ENCODE measurements at places on chromosomes 2 and 18.

- DNase-seq = no peak
These were observed 599.9 kb downstream of the TMEM182 start for GRCh38 chr2:103361712-103362111.

- DNase-seq = no peak
These were observed 6.2 kb downstream of the GGCX start for GRCh38 chr2:85554980-85555612.

DNA sequence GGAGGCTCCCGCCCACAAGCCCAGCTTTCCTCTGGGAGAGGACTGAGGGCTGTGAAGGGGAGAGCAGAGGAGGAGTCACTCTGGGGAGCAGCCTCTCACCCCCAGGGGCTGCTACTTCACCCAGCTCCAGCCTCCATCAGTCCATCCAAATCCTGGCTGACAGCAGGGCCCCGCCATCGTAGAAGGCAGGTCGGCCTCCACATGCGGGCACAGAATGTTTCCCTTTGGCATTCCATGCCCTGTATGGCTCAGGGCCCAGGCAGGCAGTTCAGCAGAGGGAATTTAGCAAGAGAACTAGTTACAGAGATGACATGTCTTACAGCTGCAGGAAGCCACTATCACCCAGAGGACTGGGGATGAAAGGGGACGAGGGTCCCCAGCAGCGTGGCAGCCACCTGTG is 6.4 kb upstream of the ODC1 start:
- DNase-seq = no peak

GRCh38 chr2:158214431-158214830 is 112.8 kb downstream of the UPP2 start:
- no peak for DNase-seq

DNA sequence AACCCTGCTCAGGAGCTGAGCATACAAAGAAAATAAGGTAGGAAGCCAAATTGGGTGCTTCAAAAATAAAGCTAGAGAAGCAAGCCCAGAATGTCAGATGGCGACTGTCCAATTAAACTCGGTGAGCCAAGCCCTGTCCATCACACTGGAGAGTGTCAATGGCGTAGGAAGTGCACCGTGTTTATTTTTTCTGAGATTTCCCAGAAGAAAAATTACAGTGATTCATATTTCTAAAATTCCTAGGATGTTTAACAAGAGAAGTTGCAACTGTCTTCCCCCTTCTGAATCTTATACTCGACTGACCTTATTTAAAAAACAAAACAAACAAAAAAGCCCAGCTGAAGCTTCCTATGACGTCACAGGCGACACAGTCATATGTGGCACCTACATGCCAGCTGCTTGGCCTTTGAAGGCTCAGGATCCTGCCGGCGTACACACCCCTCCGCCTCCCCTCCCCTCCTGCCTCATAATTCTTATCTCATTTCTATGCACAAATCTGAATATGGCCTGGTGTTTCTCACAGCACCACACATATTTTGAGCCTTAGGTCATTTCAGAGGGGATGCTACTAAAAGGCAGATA is 60.8 kb downstream of the MBP start:
- DNase-seq = peak; percentile 98

GRCh38 chr18:37869051-37869450 is 303.5 kb upstream of the CELF4 start:
- no peak for DNase-seq

- no peak for DNase-seq
These were observed 1.2 kb upstream of the UGT1A1 start for GRCh38 chr2:233758849-233759248.

GRCh38 chr2:8279506-8279905 is 402.4 kb upstream of the ID2 start:
- no peak for DNase-seq

DNA sequence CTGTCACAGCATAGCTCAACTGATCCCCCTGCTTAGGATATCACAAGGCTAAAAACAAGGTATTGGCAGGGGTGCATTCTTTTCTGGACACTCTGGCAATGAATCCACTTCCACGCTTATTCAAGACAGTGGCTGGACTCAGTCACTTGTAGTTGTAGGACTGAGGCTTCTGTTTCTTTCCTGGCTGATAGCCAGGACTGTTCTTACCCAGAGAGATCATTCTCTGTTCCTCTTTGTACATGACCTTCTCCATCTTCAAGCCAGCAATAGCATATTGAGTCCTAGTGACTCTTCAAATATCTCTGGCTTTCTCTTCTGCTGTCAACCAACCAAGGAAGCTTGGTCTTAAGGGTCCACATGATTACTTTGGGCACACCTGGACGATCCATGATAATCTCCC is 241.3 kb downstream of the RBM43 start:
- DNase-seq = no peak

GRCh38 chr2:100405403-100406119 is 11.9 kb downstream of the CHST10 start:
- no peak for DNase-seq

- DNase-seq = no peak
These were observed 487.9 kb upstream of the ID2 start for GRCh38 chr2:8193686-8194615.

GRCh38 chr18:47247416-47248114 is 3.9 kb downstream of the SKOR2 start:
- DNase-seq = no peak

DNA sequence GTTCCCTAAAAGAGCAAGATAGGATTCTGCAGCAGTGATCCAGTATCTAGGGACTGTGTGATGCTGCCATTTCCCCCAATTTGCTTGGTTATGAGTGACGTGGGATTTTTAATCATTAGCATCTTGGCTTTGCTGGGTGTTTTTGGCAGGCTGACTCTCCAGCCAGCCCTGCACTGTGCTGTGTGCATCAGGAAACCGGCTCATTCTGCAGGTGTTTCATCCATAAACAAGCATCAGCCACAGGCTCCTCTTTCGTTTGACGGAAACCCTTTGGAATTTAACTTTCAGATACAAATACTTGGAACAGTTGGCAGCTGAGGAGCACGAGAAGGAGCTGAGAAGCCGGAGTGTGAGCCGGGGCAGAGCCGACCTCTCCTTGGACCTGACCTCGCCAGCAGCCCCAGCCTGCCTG is 135.9 kb downstream of the TPGS2 start:
- no peak for DNase-seq

DNA sequence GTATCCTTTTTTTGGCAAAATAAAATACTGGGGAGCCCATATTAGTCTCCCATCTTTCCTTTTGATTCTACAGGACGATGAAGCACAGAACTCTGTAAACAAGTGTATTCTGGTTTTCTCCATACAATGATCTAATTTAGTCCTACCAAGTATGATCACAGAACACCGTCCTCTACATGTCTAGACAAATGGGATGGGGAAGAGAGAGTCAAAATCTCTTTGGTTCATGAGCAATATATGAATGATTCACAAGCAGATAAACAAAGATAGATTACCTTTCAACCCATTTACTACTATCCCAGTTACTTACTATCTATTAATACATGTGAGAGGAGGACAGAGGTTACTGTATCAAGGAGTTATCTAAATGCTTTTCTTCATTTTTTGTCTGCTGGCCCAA is 352.4 kb upstream of the ACVR2A start:
- DNase-seq = no peak

GRCh38 chr2:69065735-69066336 is 52.9 kb downstream of the ANTXR1 start:
- no peak for DNase-seq

GRCh38 chr18:58162127-58162526 is 118.1 kb downstream of the NEDD4L start:
- no peak for DNase-seq

DNA sequence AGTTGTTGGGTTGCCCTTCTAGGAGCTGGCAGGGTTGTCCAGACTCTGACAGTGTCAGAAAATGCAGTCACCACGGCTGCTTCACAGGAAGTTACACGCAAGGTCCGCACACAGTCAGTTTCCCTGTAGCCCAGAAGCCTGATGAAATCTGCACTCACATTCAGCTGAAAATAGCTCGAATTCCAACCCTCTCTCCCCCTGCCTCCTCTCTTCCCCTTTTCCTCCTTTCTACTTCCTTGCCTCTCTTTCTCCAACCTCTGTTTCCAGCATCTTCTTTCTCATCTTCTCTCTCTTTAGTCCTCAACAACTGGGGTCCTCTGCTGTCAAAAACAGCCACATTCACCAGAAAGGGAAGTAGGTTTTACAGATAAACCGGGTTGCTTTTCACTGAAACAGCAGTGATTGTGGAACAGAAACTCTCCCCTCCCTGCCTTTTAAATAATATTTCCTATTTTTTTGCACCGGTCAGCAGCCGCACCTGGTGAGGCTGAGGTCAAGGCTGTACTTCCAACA is 69.3 kb downstream of the BCL11A start:
- peak; percentile 9 for DNase-seq

GRCh38 chr2:149087751-149088150 is 49.3 kb downstream of the LYPD6B start:
- DNase-seq = no peak

- DNase-seq = no peak
These were observed 8.5 kb upstream of the ROCK2 start for GRCh38 chr2:11352781-11353537.

DNA sequence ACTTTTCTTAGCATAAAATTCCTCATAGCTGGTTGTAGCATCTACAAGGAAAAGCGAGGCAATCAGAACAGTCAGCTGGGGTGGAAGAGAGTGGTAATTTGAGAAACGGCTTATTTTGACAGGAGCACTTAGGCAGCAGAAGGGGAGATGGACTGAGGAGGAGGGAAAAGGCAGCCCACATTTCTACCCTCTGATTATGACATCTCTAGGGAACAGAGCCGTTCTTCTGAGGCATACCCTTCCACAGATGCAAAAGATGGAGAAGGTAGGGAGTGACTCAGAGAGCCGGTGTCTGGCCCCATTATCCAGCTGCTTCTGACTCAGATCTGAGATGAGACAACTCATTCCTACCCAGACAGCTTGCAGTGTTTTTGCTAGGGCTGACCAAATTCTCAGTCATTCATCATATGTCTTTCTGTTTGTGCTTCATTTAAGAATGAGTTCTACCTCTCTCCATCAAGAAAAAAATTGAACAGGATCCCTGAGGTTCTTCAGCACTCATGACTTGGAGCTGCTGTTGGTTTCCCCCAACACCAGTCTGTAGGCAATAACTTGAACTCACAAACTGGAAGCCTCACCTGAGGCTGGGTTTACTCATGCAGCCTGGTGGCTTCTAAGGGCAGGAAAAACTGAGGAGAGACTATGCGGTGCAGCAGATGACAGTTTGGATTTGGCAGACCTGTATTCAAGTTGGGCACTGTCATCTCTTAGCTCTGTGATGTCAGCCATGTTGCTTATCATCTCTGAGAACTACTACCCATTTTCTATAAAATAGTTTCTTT is 15.9 kb upstream of the SEC11C start:
- peak; percentile 47 for DNase-seq

DNA sequence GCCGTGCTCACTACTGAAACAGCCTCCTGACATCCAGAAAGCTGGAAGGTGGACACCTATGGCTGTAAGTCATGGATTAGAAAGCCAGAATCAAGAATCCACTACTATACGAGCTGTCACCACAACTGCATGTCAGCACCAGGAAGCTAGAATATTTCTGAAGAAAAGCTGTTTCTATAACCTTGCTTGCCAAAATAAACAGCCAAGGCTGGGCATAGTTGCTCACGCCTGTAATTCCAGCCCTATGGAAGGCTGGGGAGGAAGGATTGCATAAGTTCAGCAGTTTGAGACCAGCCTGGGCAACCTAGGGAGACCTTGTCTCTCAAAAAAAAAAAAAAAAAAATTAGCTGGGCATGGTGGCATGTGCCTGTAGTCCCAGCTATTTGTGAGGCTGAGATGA is 96.3 kb upstream of the GAREM1 start:
- DNase-seq = no peak

GRCh38 chr2:97745474-97746174 is 32.2 kb downstream of the ZAP70 start:
- DNase-seq = peak; percentile 42

GRCh38 chr2:206457188-206457634 is 13.9 kb downstream of the ADAM23 start:
- peak; percentile 6 for DNase-seq

- no peak for DNase-seq
These were observed 5.6 kb upstream of the CPLX4 start for GRCh38 chr18:59323931-59324622.

DNA sequence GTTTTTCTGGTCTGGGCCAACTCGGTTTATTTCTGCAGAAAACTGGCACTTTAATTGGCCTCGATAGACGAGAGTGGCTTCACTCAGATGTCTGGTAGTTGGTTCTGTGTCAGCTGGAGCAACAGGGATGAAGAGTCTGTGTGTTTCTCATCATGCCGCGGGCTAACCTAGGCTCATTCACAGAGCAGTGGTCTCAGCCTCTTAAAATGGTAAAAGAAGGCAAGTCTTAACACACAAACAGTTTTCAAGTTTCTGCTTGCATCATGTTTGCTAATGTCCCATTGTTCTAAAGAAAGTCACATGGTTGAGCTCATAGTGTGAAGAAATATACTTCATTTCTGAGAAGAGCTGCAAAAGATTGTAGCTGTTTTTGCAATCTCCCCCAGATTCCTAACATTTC is 37.5 kb upstream of the ANXA4 start:
- no peak for DNase-seq

GRCh38 chr18:39801848-39802247 is 2153.2 kb upstream of the PIK3C3 start:
- DNase-seq = no peak

GRCh38 chr2:168482269-168482668 is 26.2 kb downstream of the CERS6 start:
- no peak for DNase-seq

- DNase-seq = no peak
These were observed 197.9 kb downstream of the TPGS2 start for GRCh38 chr18:36630917-36631316.

GRCh38 chr2:41854227-41854626 is 193.6 kb upstream of the PKDCC start:
- no peak for DNase-seq

DNA sequence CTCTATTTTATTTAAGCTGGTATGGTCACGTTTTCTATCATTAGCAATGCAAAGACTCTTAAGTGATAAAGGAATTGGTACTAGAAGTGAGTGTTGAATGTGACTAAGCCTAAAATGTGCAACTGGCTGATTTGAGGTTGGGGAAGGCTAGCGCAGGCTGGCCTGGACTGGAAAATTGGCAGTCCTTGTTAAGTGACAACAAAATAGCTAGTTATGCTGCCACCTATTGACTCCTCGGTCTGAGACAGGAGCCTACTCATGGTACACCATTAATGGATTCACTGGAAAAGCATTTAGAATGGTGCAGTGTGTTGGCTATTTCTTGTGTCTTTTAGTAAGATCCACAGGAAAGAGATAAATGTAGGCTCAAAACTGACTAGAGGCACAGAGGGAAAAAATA is 5.7 kb upstream of the WIPF1 start:
- peak; percentile 50 for DNase-seq

DNA sequence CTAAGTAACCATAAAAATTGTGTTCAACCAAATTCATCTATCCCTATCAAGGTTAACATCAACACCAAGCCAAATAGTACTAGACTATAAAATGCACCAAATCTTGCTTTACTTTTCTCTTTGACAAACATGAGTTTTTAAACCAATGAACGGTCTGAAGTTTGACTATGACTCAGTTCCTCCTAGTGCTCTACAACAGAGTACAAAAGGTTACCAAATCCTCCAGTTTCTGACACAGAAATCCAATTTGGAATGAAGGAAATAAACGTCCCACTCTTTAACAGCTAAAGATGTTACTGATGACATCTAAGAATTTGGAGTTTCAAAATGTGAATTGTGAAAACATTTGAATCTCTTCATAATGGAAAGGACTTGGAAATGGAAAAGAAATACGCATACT is 11.8 kb upstream of the ACVR1 start:
- DNase-seq = peak; percentile 27

GRCh38 chr2:226836548-226836885 is 663 bp downstream of the RHBDD1 start:
- no peak for DNase-seq
